Omental fat pad (tissue), 4 donors: ENCODE measurements at places on chromosomes 12 and 14. TPM values are rescaled to one million over a fixed set of nuclear protein-coding genes. Genes with fewer than 3 reads are reported as not detected.

TNFAIP2 gene
- 215 TPM for total RNA-seq

DNA sequence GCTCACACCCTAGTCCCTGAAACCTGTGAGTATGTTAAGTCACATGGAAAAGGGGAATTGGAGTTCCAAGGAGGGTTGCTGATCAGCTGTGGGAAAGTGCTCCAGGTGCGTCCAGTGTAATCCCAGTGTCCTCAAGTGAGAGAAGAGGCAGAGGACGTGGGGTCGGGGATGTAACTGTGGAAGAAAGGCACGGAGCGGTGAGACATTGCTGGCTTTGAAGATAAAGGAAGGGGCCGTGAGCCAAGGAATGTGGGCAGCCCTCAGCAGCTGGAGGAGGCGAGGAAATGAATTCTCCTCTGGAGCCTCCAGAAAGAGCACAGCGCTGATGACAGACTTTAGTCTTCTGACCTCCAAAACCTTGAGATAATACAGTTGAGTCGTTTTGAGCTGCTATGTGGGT, 191.6 kb upstream of the TMEM132C start:
- DNase-seq, result no peak

DNA sequence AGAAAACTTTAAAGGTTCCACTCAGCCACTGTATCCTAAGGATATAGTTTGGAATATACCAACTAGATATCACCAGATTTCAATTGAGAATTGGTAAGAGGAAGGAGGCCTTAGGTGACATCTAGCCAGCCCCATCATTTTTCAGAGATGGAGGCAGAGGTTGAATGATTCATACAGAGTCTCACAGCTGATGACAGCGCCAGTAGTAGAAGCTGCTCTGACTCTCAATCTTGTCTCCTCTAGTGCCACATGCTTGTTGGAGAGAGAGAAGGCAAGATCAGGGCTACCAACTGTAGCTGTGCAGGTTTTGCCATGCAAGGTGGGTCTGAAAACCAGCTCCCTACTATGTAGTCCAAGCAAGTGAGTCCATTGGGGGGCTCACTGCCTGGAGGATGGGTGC, 6.1 kb downstream of the FRMD6 start:
- DNase-seq, result no peak

DNA sequence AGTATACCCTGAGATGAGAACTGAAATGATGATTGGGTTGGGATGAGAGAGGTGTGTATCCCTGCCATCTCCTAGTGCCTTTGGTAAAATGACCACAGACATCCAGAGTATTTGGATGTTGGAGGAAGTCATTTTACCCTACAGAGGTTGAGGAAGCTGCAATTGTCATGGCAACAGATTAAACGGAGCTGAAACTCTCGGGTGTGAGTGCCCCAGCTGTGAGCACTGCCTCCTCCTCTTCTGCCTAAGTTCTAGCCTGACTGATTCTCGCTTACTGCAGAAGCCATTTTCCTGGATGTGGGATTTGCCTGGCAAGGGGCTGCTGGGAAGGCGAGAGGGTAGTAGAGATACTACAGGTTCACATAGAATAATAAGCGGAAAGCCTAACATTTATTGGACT, 10.3 kb upstream of the PPP4R4 start:
- DNase-seq, result no peak

DNA sequence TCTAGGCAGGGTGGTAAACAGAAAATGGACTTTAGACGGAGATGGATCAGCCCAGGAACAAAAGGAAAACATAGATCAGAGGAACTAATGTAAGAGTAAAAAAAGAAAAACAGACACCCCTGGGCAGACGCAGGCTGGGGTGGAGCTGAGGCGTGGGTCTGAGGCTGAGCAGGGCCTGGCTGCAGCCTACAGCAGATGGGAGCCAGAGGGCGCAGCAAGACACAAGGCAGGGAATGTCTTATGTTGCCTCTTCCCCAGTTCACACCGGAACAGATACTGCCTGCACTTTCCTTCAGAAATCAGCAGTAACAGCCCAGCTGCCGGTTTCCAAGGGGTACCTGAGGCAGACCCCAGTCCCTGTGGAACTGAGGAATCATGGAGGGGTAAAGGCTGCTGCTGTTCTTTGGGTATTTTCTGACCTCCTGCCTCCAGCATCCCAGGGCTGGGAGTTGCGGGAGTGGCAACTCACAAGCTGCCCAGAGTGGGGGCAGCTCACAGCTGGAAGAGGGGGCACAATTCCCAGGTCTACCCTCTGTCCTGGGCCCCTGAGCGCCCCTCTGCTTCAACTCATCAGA, 9.8 kb downstream of the ZNF605 start:
- DNase-seq, result no peak

GRCh38 chr12:19755136-19755535, 315.8 kb downstream of the AEBP2 start:
- DNase-seq, result no peak

DNA sequence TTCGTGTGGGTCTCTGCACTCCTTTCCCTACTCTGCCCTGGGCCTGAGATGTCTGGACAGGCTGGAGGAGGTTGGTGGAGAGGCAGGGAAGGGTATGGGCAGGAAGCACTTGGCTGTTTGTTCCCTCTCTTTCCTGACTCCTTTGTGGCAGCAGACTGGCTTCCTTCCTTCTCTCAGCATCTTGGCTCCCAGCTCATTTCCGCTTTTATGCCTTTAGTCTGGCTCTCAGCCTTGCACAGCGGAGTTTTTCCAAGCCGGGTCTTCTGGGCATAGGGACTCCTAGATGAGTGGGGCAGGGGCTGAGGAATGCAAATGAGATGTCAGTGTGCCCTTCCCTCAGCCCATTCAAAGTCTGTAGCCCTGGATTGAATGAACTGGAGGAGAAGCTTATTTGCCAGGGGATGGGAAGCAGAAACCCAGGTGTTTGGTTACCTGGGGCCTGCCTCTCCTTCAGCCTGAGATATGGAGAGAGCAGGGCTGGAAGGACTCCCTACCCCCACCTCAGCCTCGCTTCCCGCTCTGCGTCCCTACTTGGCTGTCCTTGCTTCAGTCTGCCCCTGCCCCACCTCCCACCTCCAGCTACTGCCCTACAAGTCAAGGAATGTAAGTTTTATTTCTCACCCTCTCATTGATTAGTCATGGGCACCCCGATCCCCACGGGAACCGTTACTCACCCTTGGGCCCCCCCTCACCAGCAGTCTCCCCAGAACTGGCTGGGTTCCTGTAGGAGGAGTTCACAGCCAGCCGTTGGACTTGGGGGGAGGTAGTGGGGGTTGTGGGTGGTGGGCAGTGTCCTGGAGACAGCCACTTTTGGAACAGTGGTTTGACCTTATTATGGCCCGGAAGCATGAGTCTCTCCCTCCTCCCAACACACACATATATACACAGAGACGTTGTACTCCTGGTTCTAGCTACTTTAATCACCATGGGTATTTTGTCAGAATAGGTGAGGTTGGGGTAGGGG, 9.3 kb upstream of the ITGA5 start:
- DNase-seq, result no peak
